Fibroblast of skin of left biceps (primary cell): ENCODE measurements at places on chromosomes 4 and X.

DNA sequence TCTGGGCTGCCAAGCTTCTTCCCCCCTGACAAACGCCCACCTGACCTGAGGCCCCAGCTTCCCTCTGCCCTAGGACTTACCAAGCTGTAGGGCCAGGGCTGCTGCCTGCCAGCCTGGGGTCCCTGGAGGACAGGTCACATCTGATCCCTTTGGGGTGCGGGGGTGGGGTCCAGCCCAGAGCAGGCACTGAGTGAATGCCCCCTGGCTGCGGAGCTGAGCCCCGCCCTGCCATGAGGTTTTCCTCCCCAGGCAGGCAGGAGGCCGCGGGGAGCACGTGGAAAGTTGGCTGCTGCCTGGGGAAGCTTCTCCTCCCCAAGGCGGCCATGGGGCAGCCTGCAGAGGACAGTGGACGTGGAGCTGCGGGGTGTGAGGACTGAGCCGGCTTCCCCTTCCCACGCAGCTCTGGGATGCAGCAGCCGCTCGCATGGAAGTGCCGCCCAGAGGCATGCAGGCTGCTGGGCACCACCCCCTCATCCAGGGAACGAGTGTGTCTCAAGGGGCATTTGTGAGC is 37.0 kb downstream of the HTRA3 start:
- DNase-seq = no peak

DNA sequence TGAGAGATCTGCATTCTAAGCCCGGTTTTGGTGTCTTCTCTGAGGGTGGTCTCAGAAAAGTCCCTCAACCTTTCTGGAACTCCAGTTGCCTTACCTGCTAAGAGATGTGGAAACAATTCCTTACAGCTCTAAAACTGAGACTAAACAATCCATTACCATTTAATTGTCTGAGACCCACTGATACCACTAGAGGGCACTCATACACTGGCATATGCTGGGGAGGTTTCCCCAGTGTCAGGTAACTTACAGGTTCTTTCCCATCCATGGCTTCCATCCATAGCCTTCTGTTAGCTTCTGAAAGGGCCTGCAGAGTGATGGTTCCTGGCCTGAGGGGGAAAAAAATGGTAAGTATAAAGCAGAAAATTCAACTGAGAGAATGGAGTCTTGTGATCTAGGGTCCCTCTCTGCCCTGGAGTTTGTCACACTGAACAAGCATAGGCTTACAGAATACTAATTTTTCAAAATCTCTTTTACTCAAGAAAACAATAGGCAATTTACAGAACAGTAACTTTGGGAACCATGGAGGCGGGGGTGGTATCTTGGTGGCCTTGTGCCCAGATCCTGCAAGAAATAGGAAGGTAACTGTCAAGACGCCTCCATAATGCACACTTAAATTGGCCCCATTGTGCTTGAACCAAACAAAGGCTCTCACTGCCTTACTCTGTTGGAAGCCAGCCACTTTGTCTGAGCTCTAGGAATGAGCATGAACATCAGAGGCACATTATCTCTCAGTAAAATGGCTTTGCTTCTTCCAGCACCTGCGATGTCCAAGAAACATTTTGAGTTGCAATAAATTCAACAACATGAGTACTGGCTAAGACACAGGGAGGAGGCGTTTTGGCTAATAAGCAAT is 236.1 kb downstream of the OPHN1 start:
- DNase-seq = no peak

- DNase-seq = no peak
These were observed 57.7 kb downstream of the HS6ST2 start for GRCh38 chrX:132900633-132901293.

- no peak for DNase-seq
These were observed 41.8 kb downstream of the SULT1B1 start for GRCh38 chr4:69718396-69719271.

- DNase-seq = no peak
These were observed 47.7 kb downstream of the ING2 start for GRCh38 chr4:183552274-183553146.

DNA sequence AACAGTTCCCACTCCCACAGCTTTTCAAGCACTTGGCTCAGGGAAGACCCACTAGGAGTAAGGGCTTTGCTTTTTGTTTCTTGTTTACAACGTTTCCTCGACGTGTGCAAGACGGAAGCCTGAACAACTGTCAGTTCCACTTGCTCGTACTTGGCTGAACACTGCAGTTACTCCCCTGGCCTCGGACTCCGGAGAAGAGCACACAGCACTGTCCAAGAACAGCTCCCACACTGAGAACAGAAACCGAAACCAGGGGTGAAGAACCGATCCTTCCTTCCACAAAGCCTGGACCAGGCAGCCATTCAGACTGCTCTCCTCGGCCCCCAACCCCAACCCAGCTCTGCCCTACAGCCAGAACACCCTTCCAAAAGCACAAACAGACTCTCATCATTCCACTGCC is 25.5 kb downstream of the IRF2 start:
- no peak for DNase-seq

GRCh38 chr4:11805842-11806241 is 377.1 kb upstream of the HS3ST1 start:
- no peak for DNase-seq

DNA sequence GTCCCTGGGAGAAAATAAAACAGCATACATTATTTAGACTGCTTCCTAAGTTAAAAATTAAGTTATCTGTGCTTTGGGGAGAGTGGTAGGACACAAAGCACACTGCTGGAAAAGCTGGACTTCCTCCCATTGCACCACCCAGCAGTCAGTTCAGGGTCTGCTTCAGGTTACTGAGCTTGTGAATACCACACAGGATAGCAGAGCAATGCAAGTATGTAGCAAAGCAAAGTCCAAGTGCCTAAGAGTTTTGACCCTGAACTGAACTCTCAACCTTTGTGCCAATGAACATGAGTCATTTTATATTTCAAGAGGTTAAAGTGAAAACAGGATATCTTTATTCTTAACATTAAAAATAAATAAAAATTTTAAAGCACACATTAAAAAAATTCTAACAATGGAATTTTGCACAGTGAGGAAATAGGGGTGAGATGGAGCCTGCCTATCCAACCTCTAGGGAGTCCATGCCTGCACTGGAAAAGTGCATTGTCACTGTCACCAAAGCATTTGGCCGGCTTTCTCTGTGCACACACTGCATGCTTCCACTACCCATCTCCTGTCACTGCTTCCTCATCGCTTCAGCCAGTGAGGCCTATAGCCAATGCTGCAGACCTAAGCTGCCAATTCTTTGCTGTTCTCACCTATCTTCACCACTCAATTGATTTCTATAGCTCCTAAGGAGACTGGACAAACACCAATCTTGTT is 50.9 kb downstream of the ABCG2 start:
- DNase-seq = no peak

DNA sequence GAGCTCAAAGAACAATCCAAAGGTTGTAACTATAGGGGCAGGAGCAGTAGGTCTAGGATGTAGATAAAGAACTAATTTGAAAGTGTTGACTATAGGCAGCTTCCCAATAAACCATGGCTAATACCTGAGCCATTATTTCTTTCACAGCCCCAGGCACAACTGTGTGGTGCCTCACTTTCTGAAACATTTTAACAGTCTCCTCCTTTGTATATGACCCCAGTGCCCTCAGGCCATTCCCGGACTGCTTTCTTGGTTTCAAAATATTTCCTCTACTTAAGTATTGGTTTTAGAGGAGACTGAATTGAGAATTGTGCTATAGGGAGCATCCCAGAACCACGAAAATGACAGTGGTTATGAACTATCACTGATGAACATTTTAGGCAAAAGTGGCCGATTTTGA is 728.7 kb downstream of the IL1RAPL1 start:
- no peak for DNase-seq

DNA sequence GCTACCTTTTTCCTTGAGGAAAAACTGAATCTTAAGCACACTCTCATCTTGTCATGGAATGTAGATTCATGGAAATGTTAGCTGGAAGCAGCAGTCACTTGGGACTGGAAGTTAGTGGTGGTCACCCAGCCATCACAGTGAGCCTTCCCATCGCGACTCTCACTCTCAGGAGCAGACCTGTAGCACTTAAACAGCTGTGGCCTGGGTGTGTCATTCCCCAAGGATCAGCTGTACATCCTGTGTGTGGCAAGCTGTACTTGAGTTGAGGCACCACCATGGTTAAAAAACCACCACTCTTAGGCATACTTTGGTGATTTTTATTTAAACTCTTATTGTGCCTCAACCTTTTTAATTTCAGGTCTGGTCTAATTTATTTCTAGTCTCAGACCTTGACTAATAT is 46.7 kb downstream of the JADE1 start:
- DNase-seq = no peak

DNA sequence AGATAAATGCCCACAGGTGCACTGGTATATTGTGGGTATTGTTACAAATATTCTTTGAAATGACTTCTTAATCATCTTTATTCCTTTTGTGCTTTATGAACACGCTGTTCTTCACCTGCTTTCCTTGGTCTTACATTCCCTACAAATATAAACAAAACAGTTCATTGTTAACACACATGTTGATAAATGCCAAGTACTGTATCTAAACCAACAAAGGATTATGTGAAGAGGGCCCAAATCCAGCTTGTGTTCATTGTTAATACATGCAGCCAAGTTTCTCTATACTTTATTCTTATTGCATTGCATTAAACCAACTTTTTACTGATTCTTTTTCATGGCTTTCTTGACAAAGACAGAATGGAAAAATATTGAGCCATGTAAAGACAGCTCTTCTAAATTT is 42.8 kb downstream of the AREG start:
- DNase-seq = no peak

- DNase-seq = no peak
These were observed 24.8 kb upstream of the ACSL1 start for GRCh38 chr4:184850431-184851199.

GRCh38 chr4:87232216-87232615 is 11.8 kb upstream of the KLHL8 start:
- no peak for DNase-seq

GRCh38 chrX:122579526-122579925 is 604.6 kb upstream of the GRIA3 start:
- DNase-seq = peak; percentile 41

GRCh38 chr4:121358473-121358872 is 22.3 kb downstream of the QRFPR start:
- peak; percentile 28 for DNase-seq

DNA sequence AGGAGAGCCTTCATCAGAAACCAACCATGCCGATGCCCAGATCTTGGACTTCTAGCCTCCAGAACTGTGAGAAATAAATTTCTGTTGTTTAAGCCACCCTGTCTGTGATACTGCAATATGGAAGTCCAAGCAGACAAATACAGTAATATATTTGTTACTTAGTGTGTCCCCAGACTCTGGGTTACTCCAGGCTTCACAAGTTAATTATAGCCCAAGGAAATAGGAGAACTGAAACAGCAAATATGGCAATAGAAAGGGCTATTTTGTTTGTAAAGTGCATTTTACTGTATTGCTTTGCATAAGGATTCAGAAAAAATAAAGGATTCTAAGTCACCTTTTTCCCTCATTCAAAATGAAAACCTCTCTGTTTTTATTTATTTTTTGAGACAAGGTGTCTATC is 15.7 kb downstream of the TIGD4 start:
- no peak for DNase-seq

DNA sequence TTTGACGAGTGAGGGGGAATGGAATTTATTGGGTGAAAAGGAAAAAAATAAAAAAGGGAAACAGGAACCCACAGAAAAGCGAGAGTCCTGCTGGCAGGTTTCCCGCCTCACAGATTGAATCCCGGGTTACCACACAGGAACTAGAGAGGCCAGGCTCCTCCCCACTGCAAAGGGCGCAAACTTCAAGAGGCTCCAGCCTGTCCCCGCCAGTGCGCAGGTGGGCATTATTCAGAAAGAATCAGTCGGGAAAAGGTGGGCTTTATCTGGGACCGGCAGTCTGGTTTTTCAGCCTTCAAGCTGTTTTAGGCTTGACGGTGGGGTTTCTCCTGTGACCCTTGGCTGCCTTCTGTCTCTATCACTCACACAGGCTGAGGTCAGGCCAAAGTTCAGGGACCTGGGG is 1496.8 kb downstream of the RPA4 start:
- DNase-seq = no peak

DNA sequence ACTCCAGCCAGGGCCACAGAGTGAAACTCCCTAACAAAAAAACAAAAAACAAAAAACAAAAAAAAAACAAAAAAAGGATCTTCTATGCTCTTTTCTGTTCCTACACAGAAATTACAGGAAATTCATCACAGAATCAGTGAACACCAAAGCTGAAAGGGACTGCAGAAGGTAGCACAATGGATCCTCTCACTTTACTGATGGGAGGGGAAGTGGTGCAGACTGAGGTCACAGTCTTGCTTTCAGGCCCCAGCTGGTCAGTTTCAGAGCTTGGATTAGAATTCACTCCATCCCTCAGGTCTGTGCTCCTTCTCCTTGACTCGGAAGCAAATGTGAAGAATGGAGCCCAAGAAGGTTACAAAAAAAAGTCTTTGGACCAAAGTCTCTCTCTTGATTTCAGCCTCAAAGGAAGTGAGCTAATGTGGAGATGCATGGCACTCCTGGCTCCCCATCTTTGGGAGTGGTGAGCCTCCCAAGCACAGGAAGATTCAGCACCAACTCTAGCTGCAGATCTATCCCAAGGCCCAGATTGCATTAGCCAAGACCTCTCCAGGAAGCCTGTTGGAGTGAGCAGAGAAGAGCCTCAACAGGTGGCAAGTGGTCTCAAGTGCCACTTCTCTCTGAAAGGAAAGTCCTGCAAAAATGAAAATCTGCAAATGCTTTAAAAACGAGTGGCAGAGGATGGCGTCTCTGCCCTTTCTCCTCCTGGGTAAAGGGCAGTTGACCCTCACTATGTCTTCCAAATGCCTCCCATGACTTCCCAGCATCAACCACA is 176.0 kb downstream of the MAML3 start:
- DNase-seq = no peak

DNA sequence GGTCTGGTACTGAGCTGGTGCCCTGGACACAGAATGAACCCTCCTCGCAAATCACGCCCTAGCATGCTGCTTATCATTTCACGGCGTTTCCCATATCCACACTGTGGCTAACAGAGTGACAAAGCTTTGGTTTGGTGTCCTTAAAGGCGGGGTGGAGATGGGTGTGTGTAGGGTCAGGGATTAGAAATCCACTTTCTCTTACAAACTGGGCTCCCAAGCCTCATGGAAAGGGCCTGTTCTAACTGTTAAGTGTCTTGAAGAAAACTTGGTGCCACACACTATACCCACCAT is 735 bp upstream of the CHRDL1 start:
- DNase-seq = no peak

DNA sequence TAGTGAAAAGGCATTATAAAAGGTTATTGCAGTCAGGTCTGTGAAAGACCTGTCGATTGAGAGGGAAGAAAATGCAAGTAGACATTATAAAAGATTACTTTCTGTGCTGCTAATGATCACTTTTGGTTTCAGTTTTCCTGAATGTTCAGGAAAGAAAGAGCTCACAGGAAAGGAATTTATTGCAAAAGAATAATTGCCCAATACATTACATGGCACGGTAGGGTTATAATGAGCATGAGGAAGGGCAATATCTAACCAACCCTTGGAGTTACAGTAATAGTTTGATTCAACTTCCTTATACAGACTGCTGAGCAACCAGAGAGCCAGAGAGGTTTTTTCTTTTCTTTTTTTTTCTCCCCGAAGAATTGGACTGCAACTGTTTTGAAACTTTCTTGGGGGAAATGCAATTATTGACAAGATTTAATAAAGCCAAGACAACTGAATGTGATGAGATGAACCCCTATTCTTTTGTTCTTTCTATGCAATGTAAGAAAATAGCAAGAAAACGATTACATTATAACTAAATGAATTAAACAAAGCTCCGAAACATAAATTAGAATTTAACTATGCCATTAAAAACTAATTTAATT is 247.0 kb downstream of the C4orf33 start:
- peak; percentile 51 for DNase-seq
